Left lung (tissue), 14 donors: ENCODE measurements at places on chromosomes 3 and 15. TPM values are rescaled to one million over a fixed set of nuclear protein-coding genes. Genes with fewer than 3 reads are reported as not detected.

The YEATS2 gene
- total RNA-seq = 32.4 TPM

GRCh38 chr3:186841620-186842019 is 890 bp upstream of the ADIPOQ start:
- H3K27me3 ChIP-seq = no peaks in the 10 kb centered on the region
- DNase-seq = no peak
- no peaks in the 10 kb centered on the region for H3K4me1 ChIP-seq
- no peak overlapping the region for H3K27ac ChIP-seq
- no peaks in the 10 kb centered on the region for H3K36me3 ChIP-seq

The OXNAD1 gene
- 8.4 TPM for total RNA-seq

DNA sequence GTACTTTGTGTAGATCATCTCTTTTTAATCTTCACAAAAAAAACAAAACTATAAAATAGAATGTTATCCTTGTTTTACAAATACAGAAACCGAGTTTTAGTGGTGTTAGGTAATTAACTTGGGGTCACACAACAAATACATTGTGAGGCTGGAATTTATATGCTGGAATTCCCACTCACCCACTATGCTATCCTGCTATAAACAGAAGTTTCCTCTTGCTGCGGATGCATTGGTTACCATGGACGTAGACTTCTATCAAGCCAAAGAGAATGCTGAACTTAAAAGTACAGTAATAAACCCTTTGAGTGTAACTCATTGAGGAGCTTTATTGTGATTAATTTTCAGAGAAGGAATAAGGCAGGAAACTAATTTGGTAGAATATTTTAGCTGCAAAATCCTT is 9.2 kb downstream of the SNAP23 start:
- no peaks in the 10 kb centered on the region for H3K27me3 ChIP-seq
- H3K4me3 ChIP-seq = no peak overlapping the region
- no peak overlapping the region for H3K27ac ChIP-seq
- peaks cover 69% of the 10 kb centered on the region for H3K4me1 ChIP-seq

- no peaks in the 10 kb centered on the region for H3K4me1 ChIP-seq
- no peak overlapping the region for H3K27ac ChIP-seq
- H3K4me3 ChIP-seq = no peak overlapping the region
- DNase-seq = no peak
- no peaks in the 10 kb centered on the region for H3K36me3 ChIP-seq
- no peaks in the 10 kb centered on the region for H3K27me3 ChIP-seq
Observed at GRCh38 chr3:156721687-156722618, 47.6 kb downstream of the TIPARP start.

DNA sequence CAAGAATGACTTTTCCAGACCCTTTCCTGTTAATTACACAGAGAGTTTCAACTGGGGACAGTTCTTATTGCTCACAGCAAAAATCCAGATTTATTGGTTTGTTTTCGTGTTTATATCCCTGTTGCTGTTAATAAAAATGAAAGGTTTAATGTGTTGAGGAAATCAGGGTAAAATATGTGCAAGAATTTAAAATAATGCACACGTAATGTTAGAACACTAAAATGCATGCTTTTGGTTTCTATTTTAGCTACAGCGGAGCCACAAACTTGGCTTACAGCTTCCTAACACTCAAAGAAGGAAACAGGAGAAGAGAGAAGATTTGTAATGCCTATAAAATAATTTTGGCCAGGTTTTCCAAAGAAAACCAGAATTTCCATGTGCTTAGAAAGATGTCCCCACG is 62.7 kb downstream of the CASR start:
- H3K4me3 ChIP-seq = no peak overlapping the region
- H3K27me3 ChIP-seq = no peaks in the 10 kb centered on the region
- DNase-seq = no peak
- no peaks in the 10 kb centered on the region for H3K36me3 ChIP-seq
- H3K4me1 ChIP-seq = peaks cover 22% of the 10 kb centered on the region

GRCh38 chr3:73179601-73180000 is 118.1 kb downstream of the EBLN2 start:
- no peaks in the 10 kb centered on the region for H3K27me3 ChIP-seq
- no peaks in the 10 kb centered on the region for H3K36me3 ChIP-seq
- no peaks in the 10 kb centered on the region for H3K4me1 ChIP-seq
- no peak overlapping the region for H3K27ac ChIP-seq
- DNase-seq = no peak

The CDHR4 gene
- total RNA-seq = 6.1 TPM

- H3K27me3 ChIP-seq = no peaks in the 10 kb centered on the region
- H3K4me1 ChIP-seq = no peaks in the 10 kb centered on the region
- no peak overlapping the region for H3K4me3 ChIP-seq
- no peak overlapping the region for H3K27ac ChIP-seq
- DNase-seq = no peak
Observed at GRCh38 chr3:148204131-148204530, 493.6 kb upstream of the AGTR1 start.

The MINAR1 gene
- 0.58 TPM for total RNA-seq

DNA sequence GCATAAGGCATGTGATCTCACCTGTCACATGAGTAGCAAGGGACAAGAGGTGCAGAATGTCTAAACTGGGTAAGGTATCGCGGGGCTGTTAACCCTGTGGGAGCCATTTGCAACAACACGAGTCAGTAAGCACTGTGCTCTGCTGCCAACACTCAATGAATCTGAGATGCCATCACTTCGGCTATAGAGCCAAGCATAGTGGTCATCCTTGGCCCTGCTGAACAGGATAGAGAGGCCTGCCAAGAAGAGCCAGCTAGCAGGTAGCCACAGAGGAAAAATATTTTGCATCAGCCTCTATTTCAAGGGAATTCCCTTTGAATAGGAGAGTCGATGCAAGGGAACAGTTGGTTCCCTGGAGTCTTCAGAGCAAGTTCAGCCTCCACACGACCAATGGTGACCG is 137.8 kb downstream of the NTRK3 start:
- no peaks in the 10 kb centered on the region for H3K27me3 ChIP-seq
- H3K4me1 ChIP-seq = no peaks in the 10 kb centered on the region
- H3K36me3 ChIP-seq = no peaks in the 10 kb centered on the region
- no peak overlapping the region for H3K4me3 ChIP-seq
- no peak overlapping the region for H3K27ac ChIP-seq

DNA sequence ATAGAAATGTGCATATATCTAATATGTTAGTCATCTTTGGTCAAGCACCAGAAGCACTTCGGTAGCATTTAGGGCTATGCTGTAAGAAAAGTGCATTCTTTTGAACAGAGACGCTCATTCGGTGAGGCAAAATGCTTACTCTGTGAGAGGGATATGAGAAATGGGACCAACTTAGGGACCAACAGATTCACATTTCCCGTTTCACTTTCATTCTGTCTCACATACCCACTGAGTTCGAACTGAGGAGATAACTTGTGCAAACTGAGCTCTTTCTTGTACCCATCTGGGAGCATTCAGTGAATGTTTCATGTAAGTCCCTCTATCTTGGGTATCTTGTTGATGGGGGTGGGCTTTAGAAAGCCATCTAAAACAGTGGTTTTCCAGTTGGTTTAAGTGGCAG is 135.3 kb downstream of the FEZF2 start:
- H3K27me3 ChIP-seq = no peaks in the 10 kb centered on the region
- H3K4me3 ChIP-seq = no peak overlapping the region
- H3K4me1 ChIP-seq = no peaks in the 10 kb centered on the region
- DNase-seq = no peak
- H3K27ac ChIP-seq = no peak overlapping the region

DNA sequence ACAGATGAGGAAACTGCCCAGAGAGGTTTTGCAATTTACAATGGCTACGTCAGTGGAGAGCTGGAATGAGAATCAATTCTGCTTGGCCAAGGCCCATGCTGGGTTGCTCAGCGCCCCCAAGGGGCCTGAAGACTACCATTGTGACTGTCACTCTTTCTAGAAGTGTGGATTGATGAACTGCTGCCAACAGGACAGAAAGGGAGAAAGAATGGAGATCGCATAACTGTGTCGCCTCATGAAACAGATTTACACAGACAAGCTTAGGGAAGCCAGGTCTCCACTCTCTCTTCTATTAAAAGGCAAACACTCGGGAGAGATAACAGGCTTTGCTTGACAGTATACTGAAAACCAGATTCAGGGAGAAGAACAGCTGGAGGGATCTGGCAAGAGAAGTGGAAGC is 160.0 kb downstream of the STT3B start:
- H3K27ac ChIP-seq = no peak overlapping the region
- no peaks in the 10 kb centered on the region for H3K36me3 ChIP-seq
- H3K27me3 ChIP-seq = no peaks in the 10 kb centered on the region
- H3K4me1 ChIP-seq = no peaks in the 10 kb centered on the region
- DNase-seq = no peak
- no peak overlapping the region for H3K4me3 ChIP-seq

The ALG1L2 gene
- 1.4 TPM for total RNA-seq

DNA sequence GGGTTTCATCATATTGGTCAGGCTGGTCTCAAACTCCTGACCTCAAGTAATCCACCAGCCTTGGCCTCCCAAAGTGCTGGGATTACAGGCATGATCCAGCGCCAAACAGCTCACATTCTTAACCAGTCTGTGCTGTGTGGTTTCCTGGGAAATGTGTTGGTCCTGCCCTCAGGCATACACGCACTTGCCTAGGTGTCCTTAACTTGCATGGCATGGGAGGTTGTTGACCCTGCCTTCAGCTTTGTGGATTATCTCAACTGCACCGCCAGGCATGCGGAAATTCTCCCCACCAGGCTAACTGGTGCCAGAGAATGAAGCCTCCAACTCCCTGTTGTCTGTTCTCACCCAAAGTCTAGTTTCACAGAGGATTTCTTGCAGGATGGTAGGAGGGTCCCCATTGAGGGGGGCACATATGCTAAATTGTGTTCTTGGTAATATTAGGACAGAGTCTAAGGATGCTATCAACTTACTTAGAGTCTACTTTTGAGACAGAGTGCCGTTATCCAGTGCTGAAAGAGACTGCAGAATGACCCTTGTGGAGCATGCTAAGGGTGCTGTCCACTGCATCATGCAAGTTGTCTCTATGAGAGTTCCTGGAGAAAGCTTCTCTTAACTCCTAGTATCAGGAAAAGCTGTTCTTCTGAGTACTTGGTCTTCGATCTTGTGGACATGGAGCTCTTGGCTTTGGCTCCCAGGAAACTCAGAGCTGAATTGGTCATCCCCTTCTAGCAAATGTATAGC is 61.6 kb upstream of the EIF1B start:
- H3K27ac ChIP-seq = no peak overlapping the region
- no peak for DNase-seq
- H3K4me1 ChIP-seq = no peaks in the 10 kb centered on the region
- no peaks in the 10 kb centered on the region for H3K36me3 ChIP-seq
- H3K4me3 ChIP-seq = no peak overlapping the region
- no peaks in the 10 kb centered on the region for H3K27me3 ChIP-seq

DNA sequence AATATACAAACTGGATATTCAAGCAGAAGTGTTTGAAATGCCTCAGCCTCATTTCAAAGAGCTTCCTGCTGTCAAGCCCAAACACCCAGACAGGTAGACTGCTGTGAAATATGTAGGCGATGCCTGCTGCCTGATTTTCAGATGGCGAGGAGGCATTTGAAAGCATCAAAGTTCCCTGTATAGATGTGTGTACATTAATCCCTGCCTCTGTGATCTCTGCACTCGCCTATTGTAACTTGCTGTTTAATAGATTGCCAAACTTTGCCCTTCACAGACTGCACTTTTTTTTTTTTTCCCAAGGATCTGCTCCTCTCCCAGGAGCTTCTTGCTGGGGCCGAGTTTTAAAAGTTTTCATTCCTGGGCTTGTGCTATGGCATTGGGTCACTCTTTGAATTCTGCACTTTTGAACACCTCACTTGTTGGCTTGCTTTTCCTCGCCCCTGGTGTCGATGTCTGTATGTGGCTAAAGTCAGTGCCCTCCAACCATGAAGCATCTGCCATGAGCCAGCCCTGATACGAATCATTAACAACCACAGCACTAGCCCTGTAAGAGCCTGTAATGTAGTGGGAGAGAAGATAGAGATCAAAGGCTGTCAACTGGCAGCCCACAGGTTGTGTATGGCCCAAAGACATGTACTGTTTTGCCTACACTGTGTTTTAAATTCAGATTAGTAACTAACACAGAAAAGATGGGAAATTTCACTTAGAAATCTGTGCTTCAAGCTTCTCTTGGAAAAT is 287.6 kb upstream of the ICE2 start:
- H3K27me3 ChIP-seq = no peaks in the 10 kb centered on the region
- H3K36me3 ChIP-seq = no peaks in the 10 kb centered on the region
- no peak overlapping the region for H3K27ac ChIP-seq
- H3K4me3 ChIP-seq = no peak overlapping the region
- no peaks in the 10 kb centered on the region for H3K4me1 ChIP-seq

DNA sequence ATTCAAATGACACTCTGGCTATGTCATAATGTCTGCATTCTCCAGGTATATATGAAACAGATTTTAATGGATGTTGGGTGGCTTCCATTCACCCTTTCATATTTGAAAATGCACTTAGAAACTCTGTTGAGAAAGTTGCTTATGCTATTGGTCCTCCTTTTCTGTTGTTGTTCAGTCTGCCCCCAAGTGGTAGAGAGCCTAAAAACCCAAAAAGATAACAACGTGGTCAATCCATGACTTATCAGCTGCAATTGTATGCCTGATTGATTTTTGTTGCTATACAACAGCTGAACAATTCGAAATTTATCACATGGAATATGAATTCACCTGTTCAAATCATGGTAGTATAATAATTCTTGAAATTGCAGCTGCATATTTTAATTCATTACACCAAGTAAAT is 279.8 kb downstream of the ROBO2 start:
- no peaks in the 10 kb centered on the region for H3K27me3 ChIP-seq
- H3K27ac ChIP-seq = no peak overlapping the region
- no peak for DNase-seq
- H3K4me3 ChIP-seq = no peak overlapping the region

The BSN gene
- total RNA-seq = 0.44 TPM

DNA sequence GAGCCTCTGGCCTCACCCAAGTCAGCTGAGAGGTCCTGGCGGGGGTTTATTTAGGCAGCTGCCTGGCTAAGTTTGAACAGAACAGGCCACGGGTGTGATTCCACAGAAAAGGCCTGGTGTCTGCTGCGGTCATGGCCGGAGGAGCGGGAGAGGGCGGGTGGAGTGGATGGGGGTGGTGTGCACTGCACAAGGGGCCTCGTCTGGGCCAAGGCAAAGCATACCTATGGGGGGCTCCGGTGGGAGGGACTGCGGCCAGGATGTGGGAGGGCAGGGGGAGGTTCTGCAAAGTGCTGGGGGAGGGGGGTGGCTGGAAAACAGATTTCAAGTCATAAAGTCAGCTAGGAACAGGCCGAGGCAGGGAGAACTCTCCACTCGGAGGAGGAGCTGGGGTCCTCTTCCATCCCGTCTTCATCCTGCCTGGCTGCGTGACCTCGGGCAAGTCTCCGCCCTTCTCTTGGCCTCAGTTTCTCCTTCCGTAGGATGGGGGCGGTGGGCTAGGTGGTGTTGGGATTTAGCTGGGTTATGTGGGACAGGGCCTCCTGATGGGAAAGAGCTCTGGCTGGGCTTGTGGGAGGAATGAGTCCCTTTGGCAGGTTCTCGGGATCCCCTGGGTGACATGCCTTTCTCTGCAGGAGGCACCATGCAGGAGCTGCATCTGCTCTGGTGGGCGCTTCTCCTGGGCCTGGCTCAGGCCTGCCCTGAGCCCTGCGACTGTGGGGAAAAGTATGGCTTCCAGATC is 878 bp downstream of the ISLR start:
- H3K36me3 ChIP-seq = no peaks in the 10 kb centered on the region
- H3K4me1 ChIP-seq = no peaks in the 10 kb centered on the region
- DNase-seq = no peak

- H3K4me1 ChIP-seq = no peaks in the 10 kb centered on the region
- no peak overlapping the region for H3K4me3 ChIP-seq
Observed at GRCh38 chr15:88812133-88812532, 8.9 kb downstream of the ACAN start.
